ENCODE measurements at places on chromosomes 2 and 18. TPM values are rescaled to one million over a fixed set of nuclear protein-coding genes. Genes with fewer than 3 reads are reported as not detected.

The ERLEC1 gene
- total RNA-seq, result 15.6 TPM

The DIPK1C gene
- not detected for total RNA-seq

The RAPH1 gene
- 1.5 TPM for total RNA-seq

The CRYGC gene
- total RNA-seq, result not detected

DNA sequence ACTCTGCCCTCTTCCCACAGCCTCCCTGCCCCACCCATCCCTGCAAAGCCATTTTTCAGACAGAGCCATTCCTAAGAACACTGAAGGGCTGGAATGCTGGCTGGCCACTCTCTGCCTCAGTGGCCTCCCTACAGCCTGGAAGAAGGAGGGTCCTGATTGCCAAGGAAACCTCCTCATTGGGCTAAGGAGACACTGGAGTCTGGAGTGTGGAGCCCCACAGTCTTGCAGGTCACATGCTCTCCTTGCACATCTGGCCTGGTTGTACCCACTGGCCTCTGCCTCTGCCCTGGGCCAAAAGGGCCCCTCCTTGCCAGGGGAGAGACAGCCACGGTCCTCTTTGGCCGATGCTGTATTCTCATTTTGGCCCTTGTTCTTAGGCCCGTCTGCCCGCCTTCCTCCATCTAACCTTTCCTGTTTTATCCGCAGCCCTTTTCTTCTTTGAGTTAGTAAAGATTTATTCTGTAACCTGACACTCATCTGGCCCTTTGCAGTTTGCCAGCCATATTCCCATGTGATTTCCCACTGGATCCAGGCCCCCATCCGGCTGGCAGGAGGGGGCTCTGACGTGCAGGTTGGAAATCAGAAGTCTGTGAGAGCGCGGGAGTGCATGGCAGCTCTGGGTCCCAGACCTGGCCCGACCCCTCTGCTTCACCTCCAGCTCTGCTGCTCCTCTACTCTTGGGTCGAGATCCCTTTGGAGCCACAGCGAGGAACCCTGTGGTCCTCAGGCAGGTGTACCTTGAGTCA lies 11.0 kb upstream of the CATIP start:
- DNase-seq, result no peak

DNA sequence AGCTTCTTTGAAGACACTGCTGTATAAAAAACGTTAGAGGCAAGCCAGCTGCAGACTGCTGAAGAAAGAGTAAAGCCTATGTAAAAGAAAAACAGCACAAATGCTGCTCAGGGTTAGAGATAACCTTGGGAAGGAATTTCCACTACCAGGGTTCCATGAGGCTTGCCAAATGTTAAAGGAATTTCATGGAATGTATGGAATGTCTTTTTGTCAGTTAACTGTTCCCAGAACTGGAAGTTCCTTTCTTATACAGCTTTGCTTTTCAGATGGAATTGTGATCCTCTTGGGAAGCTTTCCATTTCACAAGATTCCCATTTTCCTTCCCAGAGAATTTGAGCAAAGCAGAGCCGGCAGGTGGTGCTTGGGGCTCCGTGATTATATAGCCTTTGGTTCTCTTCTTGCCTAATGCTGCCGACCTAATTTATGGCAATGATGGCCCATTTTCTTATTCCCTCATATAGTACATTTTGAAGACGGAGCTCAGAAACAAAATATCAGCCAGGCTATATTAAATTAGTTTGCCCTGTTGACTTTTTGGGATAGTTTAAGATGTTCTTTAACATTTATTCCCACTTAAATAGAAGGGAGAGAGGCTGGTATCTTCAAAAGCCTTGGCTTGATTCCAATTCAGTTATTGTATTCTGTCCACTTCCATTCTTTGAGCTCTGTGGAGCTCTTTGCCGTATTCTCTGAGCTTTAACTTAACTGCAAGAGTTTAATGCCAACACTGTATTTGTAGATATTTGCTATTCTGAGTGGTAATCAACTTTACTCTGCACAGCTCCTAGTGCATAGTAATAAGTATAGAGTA lies 162.3 kb downstream of the PHLPP1 start:
- DNase-seq, result no peak

DNA sequence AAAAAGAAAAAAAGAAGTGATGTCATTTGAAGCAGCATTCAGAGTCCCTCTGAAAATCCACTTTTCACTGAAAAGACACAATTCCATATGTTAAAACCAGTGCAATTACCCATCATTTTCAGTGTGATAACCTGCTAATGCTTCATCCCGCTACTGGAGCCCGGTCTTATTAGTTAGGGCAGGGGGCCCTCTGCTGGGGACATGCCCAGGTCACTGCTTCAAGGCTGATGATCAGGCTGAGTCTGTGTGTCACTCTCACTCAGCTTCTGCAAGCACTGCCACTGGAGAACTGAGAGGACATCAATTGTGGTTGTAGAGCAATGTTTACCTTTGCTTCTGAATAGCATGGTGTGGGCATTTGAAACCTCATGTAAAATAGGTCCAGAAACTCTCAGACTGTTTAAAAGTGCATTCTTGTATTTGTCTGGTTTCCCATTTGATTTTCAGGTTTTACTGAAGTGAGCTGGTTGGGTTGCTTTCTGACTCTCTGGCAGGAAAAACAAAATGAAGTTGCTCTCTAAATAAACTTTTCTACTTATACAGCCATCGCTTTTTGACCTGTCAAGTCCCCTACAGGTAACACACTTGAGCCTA lies 49.2 kb upstream of the NXPH2 start:
- peak; percentile 63 for DNase-seq

- peak; percentile 74 for DNase-seq
These were observed 5.8 kb upstream of the DGUOK start for GRCh38 chr2:73920577-73921545.

- DNase-seq, result no peak
These were observed 1.5 kb upstream of the OSGEPL1 start for GRCh38 chr2:189763908-189764661.

DNA sequence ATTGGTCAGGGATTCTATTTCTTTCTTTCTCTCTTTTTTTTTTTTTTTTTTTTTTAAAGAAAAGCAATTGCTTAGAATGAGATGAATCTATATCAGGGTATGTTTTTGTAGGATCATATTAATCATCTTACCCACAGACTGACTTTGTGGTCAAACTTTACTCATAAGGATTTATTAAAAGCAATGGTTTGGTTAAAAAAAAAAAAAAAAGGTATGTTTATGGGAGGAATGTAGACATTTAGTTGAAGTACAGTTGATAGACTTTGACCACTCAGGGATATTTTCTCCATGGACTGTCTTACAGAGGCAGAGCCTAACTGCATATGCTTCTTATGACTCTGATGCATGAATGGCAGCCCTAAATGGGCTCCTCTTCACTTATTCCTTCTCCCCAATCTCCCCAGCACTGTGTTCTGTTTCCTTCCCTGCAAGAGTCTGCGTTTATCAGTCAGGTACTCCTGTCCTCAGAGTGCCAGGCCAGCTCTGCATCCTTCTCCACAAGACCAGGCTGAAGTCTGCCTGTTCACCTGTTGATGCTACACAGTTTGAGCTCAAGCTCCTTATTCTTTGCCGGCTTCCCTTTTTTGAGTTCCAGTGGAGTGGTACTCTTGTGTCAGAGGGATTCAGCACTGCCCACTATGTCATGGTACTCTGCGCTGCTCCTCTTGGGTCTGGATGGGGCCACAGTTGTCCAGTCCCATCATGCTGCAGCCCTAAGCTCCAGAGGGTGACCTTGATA lies 24.3 kb downstream of the CRIM1 start:
- DNase-seq, result no peak

- DNase-seq, result no peak
These were observed 173.5 kb downstream of the ETAA1 start for GRCh38 chr2:67570611-67571010.

GRCh38 chr18:45540125-45540524 lies 75.2 kb upstream of the SLC14A2 start:
- DNase-seq, result no peak

All from activated CD8-positive, alpha-beta T cell treated with anti-CD3 and anti-CD28 coated beads for 36 hours (primary cell).